WTC11 (cell line): ENCODE measurements at places on chromosomes 3 and 15.
A peak's percentile ranks its signal among the peaks of the same experiment; 100 is the strongest.

GRCh38 chr3:108209579-108209978, 12.6 kb downstream of the IFT57 start:
- no peak for DNase-seq

DNA sequence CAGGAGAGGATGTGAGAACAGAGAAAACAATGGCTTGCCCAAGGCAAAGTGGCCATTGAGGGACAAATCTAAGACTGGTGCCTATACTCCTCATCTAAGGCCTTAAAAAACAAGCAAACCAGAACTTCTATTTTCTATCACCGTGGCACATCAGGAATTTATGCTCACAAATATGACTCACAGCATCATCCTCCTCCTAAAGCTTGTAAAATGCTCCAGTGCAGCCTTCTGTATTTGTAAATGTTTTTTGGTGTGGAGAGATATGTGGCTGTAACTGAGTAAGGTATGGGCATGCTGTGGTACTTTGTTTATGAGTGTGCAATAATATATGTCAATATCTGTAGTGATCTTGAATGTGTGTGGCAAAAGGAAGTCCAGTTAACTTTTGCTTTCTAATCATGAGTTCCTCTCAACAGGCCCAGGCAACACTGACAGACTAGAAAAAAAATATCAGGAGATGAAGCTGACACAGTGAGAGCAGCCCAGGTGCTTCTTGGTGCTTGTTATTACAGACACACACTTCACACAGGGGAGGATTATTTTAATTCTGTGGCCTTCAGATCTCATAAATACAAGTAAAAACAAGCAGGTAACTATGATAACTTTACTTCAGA, 60.3 kb downstream of the CTNNB1 start:
- no peak for DNase-seq

- no peak for DNase-seq
Observed at GRCh38 chr3:14872706-14873105, 53.9 kb downstream of the FGD5 start.

DNA sequence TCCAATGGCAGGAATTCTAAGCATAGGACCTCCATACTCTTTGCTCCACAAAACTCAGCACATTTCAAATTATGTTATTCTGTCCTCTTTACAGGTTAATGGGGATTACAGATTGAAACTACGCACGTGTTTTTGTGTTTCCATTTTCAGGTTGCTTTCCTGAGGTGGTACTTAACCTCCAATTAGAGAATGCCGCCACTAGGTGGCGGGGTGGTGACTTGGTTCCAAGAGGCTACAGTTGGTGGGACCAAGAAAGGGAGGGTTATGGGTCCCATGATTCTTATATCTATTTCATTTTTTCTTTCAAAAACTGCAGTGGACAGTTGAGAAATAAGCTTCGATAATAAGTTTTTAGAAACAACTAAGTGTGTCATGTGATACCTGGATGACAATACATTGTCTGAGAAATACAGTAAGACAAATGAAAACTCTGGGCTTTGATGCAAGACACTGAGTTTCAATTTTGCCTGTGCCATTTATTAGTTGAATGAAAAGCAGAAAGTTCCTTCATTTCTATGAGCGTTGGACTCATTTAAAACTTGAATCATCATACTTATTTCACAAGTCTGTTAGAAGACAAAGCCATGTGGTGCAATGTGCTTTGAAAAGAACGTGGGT, 539.0 kb downstream of the FGF12 start:
- DNase-seq, result peak; percentile 77

GRCh38 chr3:197718891-197719290, 17.8 kb downstream of the RUBCN start:
- DNase-seq, result no peak

DNA sequence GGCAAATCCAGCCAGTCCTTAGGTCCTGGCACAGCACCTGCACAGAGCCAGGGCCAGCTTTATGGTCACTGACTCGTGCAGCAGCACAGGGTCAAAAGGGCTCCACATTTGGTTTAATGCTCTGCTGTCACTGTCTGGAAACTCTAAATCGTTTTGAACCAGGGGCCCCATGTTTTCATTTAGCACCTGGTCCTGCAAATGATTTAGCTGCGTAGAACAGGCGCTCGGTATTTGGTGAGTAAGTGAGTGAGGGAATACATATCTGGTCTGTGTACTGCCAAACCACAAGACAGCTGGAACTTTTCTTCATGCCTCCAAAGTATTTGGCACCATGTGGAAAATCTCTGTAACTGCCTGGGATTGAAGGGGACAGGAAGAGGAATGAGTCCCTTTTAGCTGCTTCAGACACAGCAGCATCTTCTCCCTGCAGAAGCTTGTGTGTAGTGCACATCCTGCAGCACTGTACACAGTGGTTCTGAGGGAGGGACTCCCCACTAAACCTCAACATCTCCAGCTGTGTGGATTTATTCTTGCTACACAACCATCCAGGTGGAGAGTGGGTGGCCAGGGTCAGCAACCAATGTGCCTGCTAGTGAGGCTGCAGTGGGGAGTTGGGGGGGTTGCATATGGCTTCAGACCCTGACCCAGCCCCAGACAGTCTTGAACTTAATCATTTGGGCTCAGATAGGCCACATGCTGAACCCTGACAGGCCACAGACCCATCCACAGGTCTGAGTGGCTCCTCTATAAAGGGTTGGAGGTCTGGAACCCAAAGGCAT, 1.1 kb downstream of the SH2D7 start:
- DNase-seq, result no peak
